ENCODE measurements at places on chromosomes 4 and X. TPM values are rescaled to one million over a fixed set of nuclear protein-coding genes. Genes with fewer than 3 reads are reported as not detected.

The S100P gene
- total RNA-seq: 2.1 TPM

The CLDN2 gene
- total RNA-seq: not detected

- DNase-seq: no peak
Measured at GRCh38 chr4:54173281-54173912, 55.7 kb upstream of the PDGFRA start.

GRCh38 chr4:142549726-142550463, 296.2 kb downstream of the INPP4B start:
- DNase-seq: no peak

DNA sequence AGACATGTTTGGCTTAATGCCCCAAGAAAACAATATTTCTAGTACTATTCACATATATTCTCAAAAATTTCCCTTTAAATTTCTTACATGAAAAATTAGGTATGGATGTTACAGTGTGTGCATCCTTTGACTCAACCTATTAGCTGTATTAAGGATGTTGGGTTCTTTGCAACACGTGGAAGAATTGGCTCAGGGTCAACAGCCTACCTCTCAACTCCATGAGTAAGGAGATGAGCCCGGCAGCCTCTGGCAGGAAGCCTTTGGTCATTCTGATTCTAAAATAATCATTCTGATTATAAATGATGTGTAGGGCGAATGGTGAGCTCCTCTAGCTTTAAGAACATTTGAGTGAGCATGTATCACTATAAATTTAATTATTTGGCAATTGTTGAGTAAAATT, 148.0 kb upstream of the WDFY3 start:
- DNase-seq: no peak

- DNase-seq: no peak
Measured at GRCh38 chr4:175671491-175671934, 140.6 kb downstream of the GPM6A start.

DNA sequence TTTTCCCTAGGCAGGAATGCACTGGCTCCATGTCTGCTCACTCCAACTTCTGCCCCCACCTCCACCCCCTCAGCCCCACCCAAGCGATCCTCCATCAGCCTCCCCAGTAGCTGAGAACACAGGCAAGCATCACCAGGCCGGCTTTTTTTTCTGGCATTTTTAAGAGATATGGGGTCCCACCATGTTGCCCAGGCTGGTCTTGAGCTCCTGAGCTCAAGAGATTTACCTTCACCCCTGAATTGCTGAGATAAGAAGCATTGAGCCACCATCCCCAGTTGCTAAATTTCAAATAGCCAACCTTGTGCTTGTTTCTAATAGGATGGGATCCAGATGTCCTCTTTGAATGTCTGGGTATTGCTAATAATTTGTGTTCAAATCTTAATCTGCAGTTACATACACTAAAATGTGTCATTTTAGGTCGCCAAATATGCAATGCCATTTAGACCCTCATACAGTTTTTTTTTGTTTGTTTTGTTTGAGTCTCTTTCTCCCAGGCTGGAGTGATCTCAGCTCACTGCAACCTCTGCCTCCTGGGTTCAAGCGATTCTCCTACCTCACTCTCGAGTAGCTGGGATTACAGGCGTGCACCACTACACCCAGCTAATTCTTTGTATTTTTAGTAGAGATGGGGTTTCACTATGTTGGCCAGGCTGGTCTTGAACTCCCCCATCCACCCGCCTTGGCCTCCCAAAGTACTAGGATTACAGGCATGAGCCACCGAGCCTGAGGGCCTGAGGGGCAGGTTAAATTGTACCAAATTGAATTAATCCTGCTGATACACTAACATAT, 8.8 kb downstream of the LARP7 start:
- DNase-seq: no peak

Measured in T-helper 17 cell (primary cell).